ENCODE measurements at places on chromosomes 6 and 20.

- no peak for DNase-seq
Observed at GRCh38 chr6:135905604-135906300, 54.3 kb downstream of the PDE7B start.

DNA sequence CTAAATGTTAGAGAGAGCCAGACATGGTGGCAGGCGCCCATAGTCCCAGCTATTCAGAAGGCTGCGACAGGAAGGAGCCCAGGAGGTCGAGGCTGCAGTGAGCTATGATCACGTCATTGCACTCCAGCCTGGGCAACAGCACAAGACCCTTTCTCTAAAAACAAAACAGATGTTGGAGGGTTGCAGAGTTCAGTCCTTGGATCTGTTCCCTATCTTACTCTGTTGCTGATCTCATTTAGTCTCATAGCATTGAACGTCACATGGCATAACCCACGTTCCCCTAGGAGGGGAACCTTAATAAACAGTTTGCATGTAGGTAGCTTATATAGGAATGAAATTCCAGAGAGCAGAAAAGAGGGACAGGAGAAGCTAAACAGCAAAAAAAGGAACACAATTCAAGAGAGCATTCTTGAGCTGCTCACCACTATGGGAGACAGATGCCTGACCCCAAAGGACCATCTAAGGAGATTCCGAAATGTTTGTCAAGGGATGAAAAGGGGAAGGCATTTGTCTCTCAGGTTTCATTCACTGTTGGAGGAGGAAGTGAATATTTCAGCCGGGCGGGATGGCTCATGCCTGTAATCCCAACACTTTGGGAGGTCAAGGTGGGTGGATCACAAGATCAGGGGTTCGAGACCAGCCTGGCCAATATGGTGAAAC is 54.6 kb upstream of the PIM1 start:
- peak; percentile 71 for DNase-seq

DNA sequence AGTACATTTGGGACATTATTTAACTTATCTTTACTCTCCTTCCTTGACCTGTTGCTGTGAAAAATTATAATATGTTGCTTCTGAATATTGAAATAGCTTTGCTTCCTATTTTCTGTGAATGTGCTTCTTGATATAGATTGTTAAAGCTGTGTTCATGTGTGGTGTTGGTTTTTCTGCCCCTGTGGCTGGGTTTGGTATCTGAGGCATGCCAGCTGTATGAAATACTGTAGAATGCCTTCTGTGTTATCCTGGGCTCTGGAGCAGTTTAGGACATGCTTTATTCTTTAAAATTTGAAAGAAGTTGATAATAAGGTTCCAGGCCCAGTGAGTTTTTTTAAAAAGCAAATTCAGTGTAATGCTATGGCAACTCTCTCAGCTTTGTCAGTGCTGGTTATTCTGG is 71.7 kb downstream of the HIVEP1 start:
- DNase-seq: no peak

GRCh38 chr20:25249198-25249931 is 1.5 kb downstream of the PYGB start:
- no peak for DNase-seq

- DNase-seq: no peak
Observed at GRCh38 chr20:63175038-63175895, 40.7 kb downstream of the YTHDF1 start.

DNA sequence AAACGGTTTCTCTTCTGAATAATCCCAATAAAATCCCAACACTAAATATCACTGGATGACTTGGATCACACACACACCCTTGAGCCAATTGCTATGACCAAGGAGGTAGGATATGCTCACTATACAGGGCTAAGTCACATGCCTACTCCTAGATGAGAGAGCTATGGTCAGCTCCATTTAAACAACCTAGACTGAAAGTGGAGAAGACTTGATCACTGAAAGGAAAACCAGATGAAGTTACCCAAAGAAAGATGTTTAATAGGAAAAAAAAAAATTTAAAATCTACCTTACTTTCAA is 18.9 kb upstream of the COL19A1 start:
- no peak for DNase-seq

- no peak for DNase-seq
Observed at GRCh38 chr6:163191704-163192537, 222.6 kb upstream of the QKI start.

GRCh38 chr6:16206595-16207037 is 31.8 kb upstream of the GMPR start:
- DNase-seq: peak; percentile 39

GRCh38 chr6:157537556-157537955 is 156.6 kb downstream of the ZDHHC14 start:
- DNase-seq: no peak

DNA sequence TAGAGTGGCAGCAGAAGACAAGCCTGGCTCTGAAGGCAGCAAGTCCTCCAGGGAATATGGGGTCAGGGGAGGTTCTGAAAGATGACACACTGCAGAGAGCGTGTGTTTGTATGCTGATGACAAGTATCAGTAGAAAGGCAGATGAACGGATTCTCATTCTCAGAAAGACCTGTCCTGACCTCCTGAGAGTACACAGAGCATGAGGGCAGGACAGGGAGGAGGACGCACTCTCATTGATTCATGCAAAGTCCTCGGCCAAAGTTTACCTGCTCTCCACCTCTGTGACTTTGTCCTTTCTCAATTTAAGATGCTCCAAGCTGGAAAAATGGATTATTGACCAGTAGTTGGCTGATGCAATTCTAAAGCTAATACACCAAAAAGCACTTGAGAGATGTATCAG is 156.7 kb downstream of the LPA start:
- DNase-seq: no peak

- no peak for DNase-seq
Observed at GRCh38 chr6:119495230-119495683, 145.7 kb upstream of the MAN1A1 start.

GRCh38 chr6:111686249-111686931 is 80.7 kb upstream of the TRAF3IP2 start:
- no peak for DNase-seq

- DNase-seq: no peak
Observed at GRCh38 chr6:139736325-139736906, 362.0 kb upstream of the CITED2 start.

GRCh38 chr6:90895299-90896074 is 308.6 kb upstream of the MAP3K7 start:
- DNase-seq: no peak

GRCh38 chr20:57800791-57801430 is 91.1 kb upstream of the PMEPA1 start:
- DNase-seq: no peak

DNA sequence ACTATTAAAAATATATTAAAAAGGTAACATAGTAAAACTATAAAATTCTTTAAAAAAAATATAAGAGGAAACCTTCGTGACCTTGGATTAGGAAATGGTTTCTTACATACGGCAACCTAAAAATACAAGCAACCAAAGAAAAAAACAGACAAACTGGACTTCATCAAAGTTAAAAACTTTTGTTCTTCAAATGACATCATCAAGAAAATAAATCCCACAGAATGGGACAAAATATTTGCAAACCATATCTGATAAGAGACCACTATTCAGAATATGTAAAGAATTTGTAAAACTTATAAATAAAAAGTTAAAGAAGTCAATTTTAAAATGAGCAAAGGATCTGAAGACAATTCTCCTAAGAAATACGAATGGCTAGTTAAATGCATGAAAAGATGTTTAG is 110.0 kb downstream of the ATG5 start:
- DNase-seq: no peak

DNA sequence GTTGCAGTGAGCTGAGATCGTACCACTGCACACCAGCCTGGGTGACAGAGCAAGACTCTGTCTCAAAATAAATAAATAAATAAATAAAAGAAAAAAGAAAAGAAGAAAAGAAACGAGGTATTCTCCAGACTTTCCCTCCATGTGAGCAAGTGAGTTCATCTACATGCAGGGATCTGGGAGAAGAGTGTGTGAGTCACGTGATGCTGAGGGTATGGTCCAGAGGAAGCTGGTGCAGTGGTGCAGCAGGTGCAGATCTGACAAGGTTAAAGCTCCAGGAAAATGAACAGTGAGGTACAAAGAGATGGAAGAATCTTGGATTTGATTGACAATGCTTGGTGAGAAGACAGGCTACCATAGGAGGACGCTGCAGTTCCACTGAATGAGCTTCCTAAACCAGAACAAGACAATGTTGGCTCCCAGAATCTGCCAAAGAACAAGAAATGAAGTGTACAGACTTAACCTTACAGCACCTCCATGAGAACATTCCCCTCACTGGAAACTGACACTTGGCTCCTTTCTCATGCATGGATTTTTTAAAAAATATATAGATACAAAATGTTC is 79.5 kb upstream of the BTBD3 start:
- no peak for DNase-seq

DNA sequence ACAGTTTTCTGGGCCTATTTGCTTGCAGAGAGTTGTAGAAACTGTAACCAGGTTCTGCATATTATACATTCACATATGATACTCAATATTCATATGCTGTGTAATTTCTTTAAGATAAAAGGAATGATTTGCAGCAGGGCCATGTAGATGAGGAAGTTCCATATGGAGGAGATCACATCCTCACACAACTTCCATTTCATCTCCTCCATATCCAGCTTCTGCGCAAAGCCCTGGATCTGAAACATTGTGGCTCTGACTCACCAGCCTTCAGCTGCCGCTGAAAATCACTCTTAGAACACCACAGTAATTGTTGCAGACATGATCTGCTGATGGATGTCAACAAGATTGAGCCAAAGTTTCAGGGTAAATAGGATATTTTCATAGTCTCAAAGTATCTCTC is 57.7 kb downstream of the PXDC1 start:
- no peak for DNase-seq

GRCh38 chr20:45934046-45934585 is 367 bp upstream of the PCIF1 start:
- DNase-seq: no peak

- peak; percentile 17 for DNase-seq
Observed at GRCh38 chr6:85641522-85641896, 1.2 kb downstream of the SYNCRIP start.

DNA sequence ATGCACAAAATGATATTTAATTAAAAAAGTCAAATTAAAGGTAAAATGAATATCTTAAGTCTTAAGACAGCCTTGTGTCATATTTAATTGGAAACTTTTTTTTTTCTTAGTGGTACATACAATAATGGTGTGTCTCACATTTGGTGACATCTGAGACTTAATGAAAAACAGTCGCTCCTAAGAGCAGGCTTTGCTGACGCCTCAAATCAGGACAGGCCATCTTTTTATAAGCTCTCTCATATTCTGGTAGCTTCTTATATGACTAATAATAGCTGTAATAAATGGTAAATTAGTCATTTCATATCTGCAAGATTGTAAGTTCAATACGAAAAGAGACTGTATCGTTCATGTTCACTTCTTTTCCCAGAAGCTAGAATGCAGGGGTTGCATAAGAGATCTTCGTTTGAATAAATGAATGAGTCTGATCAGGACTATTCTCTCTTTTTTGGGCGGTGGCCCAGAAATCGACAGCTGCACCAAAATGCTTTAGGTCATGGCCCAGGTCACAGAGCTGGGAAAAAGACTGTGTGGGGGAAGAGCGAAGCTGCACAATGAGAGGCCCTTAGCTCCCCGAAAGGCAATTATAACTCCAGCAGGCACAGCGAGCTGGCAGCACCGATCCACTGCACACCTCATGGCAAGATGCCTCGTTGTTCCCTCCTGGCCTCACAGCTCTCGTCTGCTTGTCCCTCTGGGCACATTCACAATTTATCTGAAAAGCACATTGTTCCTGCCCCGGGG is 69.4 kb downstream of the NRN1 start:
- no peak for DNase-seq

DNA sequence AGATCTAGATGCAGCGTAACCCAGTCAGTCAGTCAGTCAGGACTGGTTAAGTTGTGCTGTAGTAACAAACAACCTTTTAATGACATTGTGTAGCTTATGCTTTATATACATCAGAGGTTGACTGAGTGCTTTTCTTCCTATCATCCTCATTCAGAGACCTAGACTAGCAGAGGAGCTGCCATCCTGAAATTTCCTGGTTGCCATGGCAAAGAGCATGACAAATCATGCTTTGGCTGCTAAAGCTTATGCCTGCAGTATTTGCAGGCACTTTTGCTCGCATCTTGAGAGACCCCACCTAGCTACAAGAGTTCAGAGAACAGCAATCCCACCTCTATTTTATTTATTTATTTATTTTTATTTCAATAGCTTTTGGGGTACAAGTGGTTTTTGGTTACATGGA is 244.0 kb downstream of the BTBD3 start:
- no peak for DNase-seq

Data from inflammatory macrophage treated with lipopolysaccharide for 1 hour (primary cell).